Nephron progenitor cell (in vitro differentiated cells): ENCODE measurements at places on chromosomes 5 and 9.

DNA sequence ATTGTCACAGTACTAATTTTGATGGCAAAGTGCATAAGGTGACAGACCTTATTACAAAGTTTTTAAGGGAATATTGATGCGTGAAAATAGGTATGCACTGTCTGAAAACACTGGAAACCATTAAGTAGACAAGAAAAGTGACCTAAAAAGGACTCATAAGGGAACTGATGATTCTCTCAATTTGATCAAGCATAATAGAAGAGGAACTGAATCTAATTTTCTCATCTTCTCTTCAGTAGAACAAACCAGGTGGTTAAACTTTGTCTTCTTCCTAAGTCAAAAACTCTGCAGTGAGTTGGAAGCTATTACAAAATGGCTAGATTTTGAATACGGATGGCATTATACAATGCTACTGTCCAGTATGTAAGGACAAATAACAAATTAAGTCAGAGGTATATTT is 53.4 kb downstream of the RNF145 start:
- no peak overlapping the region for H3K27ac ChIP-seq
- no peak for DNase-seq
- no peaks in the 10 kb centered on the region for H3K4me1 ChIP-seq
- no peaks in the 10 kb centered on the region for H3K27me3 ChIP-seq
- no peak overlapping the region for H3K4me3 ChIP-seq

- no peak overlapping the region for H3K4me3 ChIP-seq
- H3K4me1 ChIP-seq, result no peaks in the 10 kb centered on the region
- DNase-seq, result no peak
- H3K27me3 ChIP-seq, result no peaks in the 10 kb centered on the region
These were observed 213.7 kb downstream of the ROR2 start for GRCh38 chr9:91736311-91736710.

DNA sequence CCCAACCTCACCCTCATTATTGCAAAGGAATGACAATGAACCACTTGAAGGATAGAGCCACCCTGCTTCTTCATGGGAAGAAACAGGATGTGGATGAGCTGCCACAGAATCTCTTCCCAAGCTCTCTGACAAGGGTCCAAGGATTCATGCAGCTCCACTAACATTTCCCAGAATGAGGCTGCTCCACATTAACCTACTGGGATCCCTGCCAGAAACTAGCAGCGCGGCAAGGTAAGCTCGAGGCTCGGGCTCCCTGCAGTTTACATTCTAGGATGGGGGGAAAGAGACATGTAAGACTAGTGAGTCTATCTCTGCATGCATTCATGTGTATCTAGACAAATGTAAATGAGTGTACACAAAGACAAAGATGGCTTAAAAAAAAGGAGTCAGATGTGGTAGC is 12.1 kb downstream of the DCAF12 start:
- no peak for DNase-seq
- peaks cover 76% of the 10 kb centered on the region for H3K36me3 ChIP-seq
- no peak overlapping the region for H3K4me3 ChIP-seq
- no peak overlapping the region for H3K27ac ChIP-seq

DNA sequence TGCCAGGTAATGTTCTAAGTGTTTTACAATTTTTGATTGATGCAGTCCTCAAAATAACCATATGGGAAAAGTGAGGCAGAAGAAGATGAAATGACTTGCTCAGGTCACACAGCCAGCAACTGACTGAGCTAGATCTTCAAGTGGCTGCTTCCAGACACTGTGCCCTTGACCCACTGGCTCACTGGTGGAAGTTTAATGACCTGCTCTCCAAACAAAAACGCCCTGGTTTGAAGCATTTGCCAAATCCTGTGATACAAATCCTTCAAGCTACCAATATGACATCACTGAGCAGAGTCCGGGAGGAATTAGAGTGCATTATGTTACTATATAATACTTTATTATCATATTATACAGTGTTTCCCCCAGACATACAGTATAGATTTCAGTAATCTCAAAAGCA is 459.4 kb downstream of the GADD45G start:
- H3K4me3 ChIP-seq, result no peak overlapping the region
- peaks cover 25% of the 10 kb centered on the region for H3K27me3 ChIP-seq
- peaks cover 24% of the 10 kb centered on the region for H3K4me1 ChIP-seq
- DNase-seq, result no peak
- no peak overlapping the region for H3K27ac ChIP-seq

DNA sequence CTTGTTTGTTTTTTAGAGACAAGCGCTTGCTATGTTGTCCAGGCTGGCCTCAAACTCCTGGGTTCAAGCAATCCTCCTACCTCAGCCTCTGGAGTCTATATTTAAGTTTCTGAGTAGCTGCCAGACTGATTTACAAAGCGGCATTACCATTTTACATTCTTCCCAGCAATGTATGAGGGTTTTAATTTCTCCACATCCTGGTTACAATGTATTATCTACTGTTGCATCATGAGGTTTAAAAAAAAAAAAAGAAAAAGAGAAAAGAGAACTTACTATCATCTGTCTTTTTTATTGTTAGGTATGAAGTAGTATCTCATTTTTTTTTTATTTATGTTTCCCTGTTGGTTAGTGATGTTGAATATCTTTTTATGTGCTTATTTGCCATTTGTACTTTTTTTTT is 18.9 kb upstream of the CLINT1 start:
- DNase-seq, result no peak
- H3K27ac ChIP-seq, result no peak overlapping the region
- peaks cover 8% of the 10 kb centered on the region for H3K27me3 ChIP-seq
- no peaks in the 10 kb centered on the region for H3K4me1 ChIP-seq
- H3K36me3 ChIP-seq, result no peaks in the 10 kb centered on the region

- peaks cover 30% of the 10 kb centered on the region for H3K4me1 ChIP-seq
- H3K27me3 ChIP-seq, result peaks cover 3% of the 10 kb centered on the region
- no peaks in the 10 kb centered on the region for H3K36me3 ChIP-seq
- no peak overlapping the region for H3K4me3 ChIP-seq
These were observed 213.2 kb upstream of the IER5L start for GRCh38 chr9:129391221-129391661.

- H3K4me1 ChIP-seq, result peaks cover 45% of the 10 kb centered on the region
- peaks cover 5% of the 10 kb centered on the region for H3K27me3 ChIP-seq
- H3K36me3 ChIP-seq, result peaks cover 19% of the 10 kb centered on the region
- peak overlapping the region; percentile 2 for H3K4me3 ChIP-seq
- peak overlapping the region; percentile 46 for H3K27ac ChIP-seq
These were observed 68.6 kb downstream of the DPYSL3 start for GRCh38 chr5:147441191-147441695.

- H3K36me3 ChIP-seq, result no peaks in the 10 kb centered on the region
- H3K27ac ChIP-seq, result peak overlapping the region; percentile 54
- DNase-seq, result no peak
- H3K4me3 ChIP-seq, result peak overlapping the region; percentile 56
- H3K27me3 ChIP-seq, result no peaks in the 10 kb centered on the region
- peaks cover 59% of the 10 kb centered on the region for H3K4me1 ChIP-seq
These were observed 5.2 kb upstream of the ST6GALNAC6 start for GRCh38 chr9:127904561-127905003.

- H3K36me3 ChIP-seq, result peaks cover 59% of the 10 kb centered on the region
- H3K27ac ChIP-seq, result no peak overlapping the region
- no peak for DNase-seq
- no peaks in the 10 kb centered on the region for H3K4me1 ChIP-seq
- peak overlapping the region; percentile 71 for H3K4me3 ChIP-seq
- H3K27me3 ChIP-seq, result peaks cover 14% of the 10 kb centered on the region
These were observed 852 bp downstream of the ZNF354C start for GRCh38 chr5:179061025-179061424.

- H3K4me3 ChIP-seq, result no peak overlapping the region
- no peak for DNase-seq
- H3K27me3 ChIP-seq, result peaks cover 18% of the 10 kb centered on the region
- peaks cover 11% of the 10 kb centered on the region for H3K4me1 ChIP-seq
- no peaks in the 10 kb centered on the region for H3K36me3 ChIP-seq
These were observed 203.0 kb upstream of the TUT7 start for GRCh38 chr9:86557063-86557766.
